ENCODE measurements at places on chromosomes 2 and 18.

GRCh38 chr2:187576906-187577305, 22.7 kb upstream of the TFPI start:
- DNase-seq, result no peak

- no peak for DNase-seq
These were observed 458.7 kb upstream of the HS6ST1 start for GRCh38 chr2:128777196-128778035.

GRCh38 chr2:122433123-122433754, 677.8 kb downstream of the TSN start:
- no peak for DNase-seq

- no peak for DNase-seq
These were observed 69.4 kb upstream of the ZNF397 start for GRCh38 chr18:35171315-35171987.

DNA sequence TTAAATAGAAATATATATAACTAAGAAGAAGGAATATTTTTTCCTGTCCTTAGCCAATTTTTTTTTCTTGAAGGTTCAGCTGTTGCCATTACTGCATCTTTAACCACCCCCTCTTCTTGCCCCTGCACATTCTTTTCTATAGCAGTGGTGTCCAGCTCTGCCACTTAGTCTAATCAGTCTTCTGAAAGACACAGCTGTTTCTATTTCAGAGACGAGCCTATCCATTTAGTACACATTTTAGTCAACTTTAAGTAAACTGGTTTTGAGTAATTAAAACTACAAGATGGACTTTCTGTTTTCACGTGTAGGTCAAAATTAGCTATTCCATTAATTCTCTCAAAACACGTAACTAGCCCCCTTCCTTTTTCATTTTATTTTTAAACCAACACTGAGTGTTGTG, 21.0 kb downstream of the SPOPL start:
- DNase-seq, result no peak

All from activated naive CD8-positive, alpha-beta T cell treated with anti-CD3 and anti-CD28 coated beads, Interleukin-2, amount 50 U/mL, for 16 hours (primary cell).